NCI-H1436 (cell line): ENCODE measurements at places on chromosomes 7 and 10.

GRCh38 chr7:107934991-107935770 is 44.2 kb downstream of the DLD start:
- no peak for DNase-seq

DNA sequence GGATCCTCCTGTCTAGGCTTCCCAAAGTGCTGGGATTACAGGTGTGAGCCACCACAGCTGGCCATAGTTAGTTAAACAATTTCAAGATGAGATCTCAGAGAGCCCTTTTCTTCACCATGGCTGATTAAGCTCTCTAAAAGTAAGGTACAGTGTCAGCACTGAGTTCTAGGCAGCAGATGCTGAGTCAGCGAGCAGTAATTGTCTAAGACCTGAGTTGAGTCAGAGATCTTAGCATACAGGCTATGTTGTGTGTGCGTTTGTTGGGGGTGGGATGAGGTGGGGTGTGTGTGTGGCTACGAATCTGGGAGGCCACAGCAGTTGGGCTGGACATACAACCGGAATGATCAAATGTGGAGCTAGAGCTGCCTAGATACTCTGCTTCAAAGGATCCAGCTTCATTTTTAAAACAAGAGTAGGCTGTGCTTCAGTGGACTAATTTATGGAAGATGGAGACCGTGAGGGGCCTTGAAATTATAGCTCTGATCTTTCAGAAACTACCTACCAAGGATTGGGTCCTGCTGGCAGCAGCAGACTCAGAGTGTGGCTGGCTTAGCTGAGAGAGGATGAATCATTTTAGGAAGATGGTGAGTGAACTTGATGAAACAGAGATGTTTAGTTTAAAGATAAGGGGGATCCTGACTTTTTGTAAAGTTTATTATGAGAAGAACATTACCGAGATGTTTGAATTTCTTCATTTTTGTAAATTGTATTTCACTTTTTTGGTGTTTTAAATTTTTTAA is 17.5 kb upstream of the MTPN start:
- no peak for DNase-seq

GRCh38 chr10:29651767-29652166 is 17.0 kb upstream of the SVIL start:
- DNase-seq, result no peak

DNA sequence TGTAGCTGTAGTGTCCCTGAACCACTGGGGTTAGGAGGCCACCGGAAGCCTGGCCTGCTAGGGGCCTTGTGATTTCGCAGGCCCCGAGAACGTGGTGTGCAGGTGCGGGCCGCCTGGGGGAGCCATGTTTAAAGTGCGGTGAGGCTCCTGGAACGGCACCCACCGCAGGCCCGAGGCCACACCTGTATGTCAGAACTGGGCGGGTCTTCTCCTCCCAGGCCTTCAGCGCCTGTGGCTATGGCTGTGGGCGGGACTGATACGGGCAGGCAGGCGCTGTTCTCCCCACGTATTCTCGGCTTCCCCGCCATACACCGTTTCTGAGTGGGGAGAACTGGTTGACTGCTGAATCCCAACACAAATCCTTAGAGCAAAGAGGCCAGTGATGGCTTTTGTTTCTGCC is 74.8 kb downstream of the DNAJB6 start:
- DNase-seq, result no peak

GRCh38 chr7:135899458-135900064 is 77.6 kb downstream of the MTPN start:
- DNase-seq, result no peak
